ENCODE measurements at places on chromosomes 1 and 21.

GRCh38 chr1:227899141-227899819 lies 48.5 kb downstream of the WNT9A start:
- no peak for DNase-seq

- no peak for DNase-seq
Measured at GRCh38 chr1:43352881-43353280, 5.9 kb upstream of the CDC20 start.

DNA sequence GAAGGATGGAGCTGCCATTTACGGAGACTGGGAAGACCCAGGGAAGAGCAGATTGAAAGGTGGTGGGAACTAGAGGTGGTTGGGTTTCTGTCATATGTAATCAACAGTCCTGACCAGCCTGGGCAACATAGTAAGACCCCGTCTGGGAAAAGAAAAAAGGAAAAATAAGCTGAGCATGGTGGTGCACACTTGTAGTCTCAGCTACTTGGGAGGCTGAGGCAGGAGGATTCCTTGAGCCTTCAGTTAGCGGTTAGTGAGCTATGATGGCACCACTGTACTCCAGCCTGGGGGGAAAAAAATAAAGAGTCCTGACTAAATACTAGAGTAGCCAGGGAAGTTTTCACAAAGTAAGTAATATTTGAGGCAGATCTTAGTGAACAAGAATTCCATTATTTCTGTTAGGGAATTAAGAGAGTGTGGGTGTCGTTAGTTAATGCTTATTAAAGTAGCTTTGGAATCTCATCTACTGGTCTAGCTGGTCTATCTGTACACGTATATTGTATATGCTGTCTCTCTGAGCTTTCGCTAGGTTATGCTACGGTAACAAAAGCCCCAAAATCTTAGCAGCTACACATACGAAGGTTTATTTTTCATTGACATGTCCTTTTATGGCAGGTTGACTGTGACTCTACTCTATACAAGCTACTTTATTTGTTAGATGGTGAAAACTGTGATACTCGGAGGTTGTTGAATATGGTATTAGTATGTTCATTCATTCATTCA lies 4.4 kb downstream of the NBPF1 start:
- DNase-seq = no peak

DNA sequence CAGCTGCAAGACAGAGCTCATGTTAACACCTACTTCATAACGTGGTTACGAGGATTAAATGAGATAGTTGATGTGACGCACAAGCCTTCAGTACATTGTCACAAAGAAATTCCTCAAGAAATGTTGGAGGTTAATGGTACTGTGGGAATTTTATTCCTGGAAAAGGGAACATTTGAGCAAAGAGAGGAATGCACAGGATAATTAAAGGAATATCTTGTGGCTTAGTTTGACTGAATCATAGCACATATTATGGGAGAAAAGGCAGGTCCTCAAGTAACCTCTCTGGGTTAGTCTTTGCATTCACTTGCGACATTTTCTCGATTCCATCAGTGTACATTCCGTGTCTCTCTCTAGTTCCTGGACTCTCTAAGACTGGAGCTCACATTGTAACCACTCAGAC lies 300.2 kb upstream of the DUSP10 start:
- no peak for DNase-seq

DNA sequence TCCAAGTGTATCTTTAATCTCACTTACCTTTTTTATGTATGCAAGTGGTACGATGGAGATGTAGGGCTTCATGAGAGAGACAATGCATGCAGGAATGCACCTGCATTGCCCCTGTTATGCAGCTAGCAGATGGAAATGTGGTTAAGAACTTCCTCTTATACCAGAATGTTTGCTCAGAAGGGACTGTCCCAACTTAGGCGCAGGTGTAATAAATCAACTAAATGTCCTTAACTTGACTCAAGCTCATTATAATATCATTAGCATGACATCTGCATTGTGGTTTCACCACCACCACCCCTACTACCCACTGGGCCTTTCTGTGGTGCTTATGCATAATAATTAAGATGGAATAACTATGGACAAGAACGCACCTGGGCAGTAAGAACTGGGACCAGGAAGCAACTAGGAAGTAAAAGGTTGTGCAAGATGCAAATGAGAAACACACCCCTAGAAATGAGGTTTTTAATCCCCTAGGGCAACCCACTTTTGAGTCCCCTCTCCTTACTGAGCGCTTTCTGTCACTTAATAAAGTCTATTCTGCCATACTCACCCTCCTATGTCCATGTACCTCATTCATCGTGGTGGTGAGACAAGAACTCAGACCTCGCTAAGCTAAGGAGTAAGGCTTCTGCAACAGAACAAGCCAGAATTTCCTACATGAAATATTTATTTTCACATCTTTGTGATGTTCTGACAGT lies 1103.3 kb upstream of the B3GALT2 start:
- DNase-seq = no peak

DNA sequence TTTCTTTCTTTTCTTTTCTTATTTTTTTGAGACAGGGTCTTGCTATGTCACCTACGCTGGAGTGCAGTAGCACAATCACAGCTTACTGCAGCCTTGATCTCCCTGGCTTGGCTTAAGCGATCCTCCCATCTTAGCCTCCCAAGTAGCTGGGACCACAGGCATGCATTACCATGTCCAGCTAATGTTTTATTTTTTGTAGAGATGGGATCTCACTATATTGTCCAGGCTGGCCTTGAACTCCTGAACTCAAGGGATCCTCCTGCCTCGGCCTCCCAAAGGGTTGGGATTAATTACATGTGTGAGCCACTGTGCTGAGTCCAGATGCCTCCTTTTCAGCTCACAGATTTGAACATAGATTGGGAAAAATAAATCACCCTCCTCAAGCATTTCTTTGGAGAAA lies 95.7 kb downstream of the UROD start:
- DNase-seq = no peak

- DNase-seq = no peak
Measured at GRCh38 chr1:157600236-157600635, 2.4 kb upstream of the FCRL4 start.

- DNase-seq = peak; percentile 18
Measured at GRCh38 chr1:227131193-227131592, 187.1 kb downstream of the CDC42BPA start.

DNA sequence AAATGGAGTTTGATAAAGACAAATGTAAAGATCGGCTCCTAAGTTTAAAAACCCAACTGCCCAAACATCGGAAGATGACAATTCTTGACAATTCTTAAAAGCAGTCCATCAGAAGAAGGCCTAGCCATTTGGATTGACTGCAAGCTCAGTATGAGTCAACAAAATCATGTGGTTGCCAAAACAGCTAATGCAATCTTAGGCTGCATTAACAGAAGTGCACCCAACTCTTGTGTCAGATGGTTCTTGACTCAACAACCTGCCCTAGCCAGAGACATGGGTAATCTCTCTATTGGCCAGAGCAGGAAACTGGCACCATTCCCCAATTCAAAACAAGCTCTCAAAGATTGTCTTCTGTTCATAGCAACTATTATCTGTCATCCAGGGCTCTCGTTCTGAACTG lies 9.9 kb upstream of the NCF2 start:
- peak; percentile 98 for DNase-seq

DNA sequence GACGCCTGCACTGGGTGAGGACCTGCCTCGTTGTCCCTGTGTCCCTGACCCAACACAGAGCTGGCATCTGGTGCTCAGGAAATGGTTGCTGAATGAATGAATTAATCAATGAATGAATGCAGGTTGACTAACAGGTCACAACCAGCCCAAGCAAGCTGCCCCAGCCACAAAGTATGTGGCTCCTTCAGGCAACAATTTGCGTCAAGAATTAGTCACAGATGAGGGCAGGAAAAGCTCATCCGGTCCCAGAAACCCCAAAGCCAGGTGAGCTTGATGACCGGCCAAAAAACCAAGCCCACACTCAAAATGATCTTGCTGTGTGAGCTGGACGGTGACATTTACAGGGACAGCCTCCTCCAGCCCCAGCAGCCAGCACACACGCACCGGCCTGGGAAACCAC lies 40.6 kb upstream of the GPR153 start:
- DNase-seq = no peak

Measured in stromal cell of bone marrow (primary cell).